Fibroblast of skin of right biceps (primary cell): ENCODE measurements at places on chromosomes 6 and 20.

GRCh38 chr20:34834459-34834893, 9.0 kb upstream of the NCOA6 start:
- peak; percentile 40 for DNase-seq

- DNase-seq, result no peak
Measured at GRCh38 chr20:32164984-32165735, 42.4 kb downstream of the PLAGL2 start.

GRCh38 chr20:34710861-34711574, 6.9 kb downstream of the TP53INP2 start:
- DNase-seq, result no peak

DNA sequence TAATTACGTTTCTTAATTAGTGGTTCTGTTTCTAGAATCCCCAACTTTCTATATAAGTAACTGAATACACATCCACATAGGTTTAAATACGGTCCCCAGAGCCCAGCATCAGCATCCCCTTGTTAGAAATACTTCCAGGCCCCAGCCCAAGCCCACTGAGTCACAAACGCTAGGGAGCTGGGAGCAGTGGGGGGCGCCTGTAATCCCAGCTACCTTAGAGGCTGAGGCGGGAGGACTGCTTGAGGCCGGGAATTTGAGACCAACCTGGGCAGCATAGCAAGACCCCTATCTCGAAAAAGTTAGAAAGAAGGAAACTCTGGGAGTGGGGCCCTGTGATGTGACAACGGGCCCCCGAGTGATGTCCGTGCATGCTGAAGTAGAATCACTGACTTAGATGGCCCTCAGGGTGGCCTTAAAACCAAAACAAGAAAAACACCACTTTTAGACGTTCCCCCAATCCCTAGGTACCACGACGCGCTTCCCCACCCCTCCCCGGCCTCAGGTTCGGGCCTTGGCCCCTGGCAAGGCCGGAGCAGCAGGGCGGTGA, 1.3 kb upstream of the PPP1R3G start:
- DNase-seq, result no peak

- DNase-seq, result no peak
Measured at GRCh38 chr20:62427172-62428001, at the start of gene RBBP8NL. Gene RBBP8NL (minus strand): TSS chr20:62427539. CDS start chr20:62419647, 7,892 bp downstream.

GRCh38 chr20:53943522-53944291, 126.7 kb downstream of the BCAS1 start:
- DNase-seq, result peak; percentile 53

DNA sequence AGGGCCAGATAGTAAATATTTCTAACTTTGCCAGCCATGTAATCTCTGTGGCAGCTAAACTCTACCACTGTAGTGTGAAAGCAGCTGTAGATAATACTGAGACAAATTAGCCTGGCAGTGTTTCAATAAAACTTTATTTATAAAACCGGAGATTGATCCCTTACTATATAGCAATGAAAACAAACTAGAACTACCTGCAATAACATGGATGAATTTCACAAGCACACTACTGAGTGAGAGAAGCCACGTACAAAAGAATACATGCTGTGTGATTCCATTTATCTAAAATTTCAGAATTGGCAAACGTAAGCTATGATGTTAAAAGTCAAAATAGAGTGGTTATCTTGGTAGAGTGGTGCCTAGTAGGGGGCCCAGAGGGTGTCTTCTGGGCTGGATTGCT, 198.7 kb upstream of the SGK1 start:
- DNase-seq, result no peak

DNA sequence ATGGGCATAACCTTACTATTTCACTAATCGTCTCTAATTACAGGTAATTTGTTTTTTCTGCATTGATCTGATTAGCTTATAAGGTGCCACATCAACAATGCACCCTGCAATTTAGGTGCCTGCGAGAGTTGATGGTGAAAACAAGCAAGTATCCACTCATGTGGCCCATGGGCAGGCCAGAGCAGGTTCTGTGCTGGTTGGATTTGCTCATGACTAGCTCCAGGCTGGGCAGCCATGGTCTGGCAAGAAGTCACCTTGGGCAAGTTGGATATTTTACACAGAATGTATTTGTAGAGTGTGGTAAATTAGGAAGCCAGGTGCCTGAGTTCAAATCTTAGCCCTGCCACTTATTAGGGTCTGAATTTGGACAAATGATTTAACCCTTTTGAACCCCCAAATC, 25.3 kb downstream of the RAB44 start:
- DNase-seq, result no peak

GRCh38 chr6:48951917-48952316, 511.1 kb downstream of the MMUT start:
- no peak for DNase-seq

GRCh38 chr20:50369225-50370035, 140.8 kb upstream of the PTPN1 start:
- DNase-seq, result no peak

- DNase-seq, result peak; percentile 15
Measured at GRCh38 chr20:19256085-19256484, 43.6 kb downstream of the SLC24A3 start.

DNA sequence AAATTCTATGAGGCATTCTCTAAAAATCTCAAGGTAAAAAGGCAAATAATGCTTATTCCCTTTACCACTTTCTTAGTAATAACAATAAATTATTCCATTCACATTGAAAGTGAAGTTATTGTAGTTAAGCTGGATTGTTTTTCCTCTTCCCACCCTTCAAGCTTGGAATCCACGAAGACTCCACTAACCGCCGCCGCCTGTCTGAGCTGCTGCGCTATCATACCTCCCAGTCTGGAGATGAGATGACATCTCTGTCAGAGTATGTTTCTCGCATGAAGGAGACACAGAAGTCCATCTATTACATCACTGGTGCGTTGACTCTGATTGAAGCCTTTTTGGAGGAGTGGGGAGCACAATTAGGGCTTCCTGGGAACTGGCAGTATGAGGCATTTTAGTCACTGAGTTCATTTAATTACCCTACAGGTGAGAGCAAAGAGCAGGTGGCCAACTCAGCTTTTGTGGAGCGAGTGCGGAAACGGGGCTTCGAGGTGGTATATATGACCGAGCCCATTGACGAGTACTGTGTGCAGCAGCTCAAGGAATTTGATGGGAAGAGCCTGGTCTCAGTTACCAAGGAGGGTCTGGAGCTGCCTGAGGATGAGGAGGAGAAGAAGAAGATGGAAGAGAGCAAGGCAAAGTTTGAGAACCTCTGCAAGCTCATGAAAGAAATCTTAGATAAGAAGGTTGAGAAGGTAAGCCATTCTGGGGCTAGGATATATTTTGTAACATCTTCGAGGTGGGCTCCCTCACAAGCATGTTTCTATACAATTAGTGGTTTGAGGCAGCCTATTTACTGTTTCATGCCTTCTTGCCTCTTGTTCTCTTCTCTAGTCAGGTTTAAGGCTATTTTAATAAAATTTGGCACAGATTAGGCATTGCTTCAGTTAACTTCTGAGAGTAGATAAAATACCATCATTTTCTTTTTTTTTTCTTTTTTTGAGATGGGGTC, 4.9 kb downstream of the HSP90AB1 start:
- DNase-seq, result no peak

- no peak for DNase-seq
Measured at GRCh38 chr6:79607000-79607399, 24.1 kb upstream of the SH3BGRL2 start.

DNA sequence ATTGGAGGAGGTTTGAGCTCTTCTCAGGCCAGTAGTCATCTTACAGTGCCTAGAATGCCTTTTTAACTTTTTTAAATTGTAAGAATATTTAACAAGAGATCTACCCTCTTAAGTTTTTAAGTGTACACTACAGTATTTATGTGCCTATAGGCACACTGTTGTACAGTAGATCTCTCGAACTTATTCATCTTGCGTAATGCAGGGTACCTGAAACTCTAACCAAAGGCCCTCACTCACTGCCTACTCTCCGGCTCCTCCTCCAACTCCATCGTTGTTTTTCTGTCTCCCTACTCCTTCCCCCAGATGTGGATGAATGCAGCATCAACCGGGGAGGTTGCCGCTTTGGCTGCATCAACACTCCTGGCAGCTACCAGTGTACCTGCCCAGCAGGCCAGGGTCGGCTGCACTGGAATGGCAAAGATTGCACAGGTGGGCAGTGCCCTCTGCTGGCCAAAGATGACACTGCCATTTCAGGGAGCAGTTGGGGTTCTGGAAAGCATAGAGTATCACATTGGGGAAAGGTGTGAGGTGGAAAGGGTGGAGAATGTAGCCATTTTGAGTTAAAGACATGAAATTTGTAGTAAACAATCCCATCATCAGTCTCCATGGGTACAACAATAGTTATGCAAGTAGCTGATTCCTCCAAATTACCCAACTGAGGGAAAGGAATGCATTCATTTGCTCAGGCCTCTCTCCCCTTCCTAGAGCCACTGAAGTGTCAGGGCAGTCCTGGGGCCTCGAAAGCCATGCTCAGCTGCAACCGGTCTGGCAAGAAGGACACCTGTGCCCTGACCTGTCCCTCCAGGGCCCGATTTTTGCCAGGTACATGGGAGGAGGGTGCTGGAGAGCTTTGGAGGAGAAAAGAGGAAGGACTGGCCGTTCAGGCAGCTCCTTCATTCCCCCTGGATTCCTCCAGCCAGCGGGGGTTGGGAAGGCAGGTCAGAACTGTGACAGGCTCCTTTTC, 18.4 kb upstream of the ZNF76 start:
- DNase-seq, result peak; percentile 52

DNA sequence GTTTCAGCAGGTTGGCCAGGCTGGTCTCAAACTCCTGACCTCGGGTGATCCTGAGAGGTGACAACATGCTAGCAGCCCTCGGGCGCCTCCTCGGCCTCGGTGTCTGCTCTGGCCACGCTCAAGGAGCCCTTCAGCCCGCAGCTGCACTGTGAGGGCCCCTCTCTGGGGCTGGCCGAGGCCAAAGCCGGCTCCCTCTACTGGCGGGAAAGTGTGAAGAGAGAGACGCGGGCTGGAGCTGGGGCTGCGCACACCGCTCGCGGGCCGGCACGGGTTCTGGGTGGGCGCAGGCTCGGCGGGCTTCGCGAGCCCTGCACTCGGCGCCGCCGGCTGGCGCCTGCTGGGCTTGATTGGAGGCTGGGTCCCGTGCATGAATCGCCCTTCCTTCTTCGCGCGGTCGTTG, 80.8 kb upstream of the RBM24 start:
- peak; percentile 15 for DNase-seq

DNA sequence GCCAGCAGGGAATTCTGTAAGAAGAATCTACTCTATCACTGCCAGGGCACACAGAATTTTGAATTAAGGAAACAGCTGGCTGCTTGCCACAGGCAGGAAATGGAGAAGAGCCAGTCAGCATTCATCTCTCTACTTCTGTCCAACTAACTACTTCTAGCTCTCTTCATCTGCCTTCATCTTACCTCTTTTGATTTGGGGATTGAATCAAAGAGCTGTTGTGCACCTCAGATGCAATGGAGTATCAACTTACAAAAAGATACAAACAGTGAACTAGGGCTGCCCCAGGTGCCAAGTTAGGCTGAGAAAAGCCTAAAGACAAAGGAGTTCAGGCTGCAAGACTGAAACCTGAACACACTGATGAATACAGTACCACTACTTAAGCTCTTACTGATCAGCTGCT, 82.0 kb downstream of the PTPRK start:
- no peak for DNase-seq

- peak; percentile 97 for DNase-seq
Measured at GRCh38 chr20:51456511-51457509, 85.7 kb downstream of the NFATC2 start.

- no peak for DNase-seq
Measured at GRCh38 chr20:59771506-59772372, 161.7 kb downstream of the SYCP2 start.

GRCh38 chr20:47782920-47783552, 2.2 kb downstream of the SULF2 start:
- DNase-seq, result no peak

- DNase-seq, result peak; percentile 29
Measured at GRCh38 chr6:24859608-24860200, 61.0 kb upstream of the ARMH2 start.

- peak; percentile 35 for DNase-seq
Measured at GRCh38 chr20:4147319-4147718, 132.0 kb upstream of the RNF24 start.

GRCh38 chr6:26065952-26066380, 21.3 kb upstream of the HFE start:
- DNase-seq, result peak; percentile 86

DNA sequence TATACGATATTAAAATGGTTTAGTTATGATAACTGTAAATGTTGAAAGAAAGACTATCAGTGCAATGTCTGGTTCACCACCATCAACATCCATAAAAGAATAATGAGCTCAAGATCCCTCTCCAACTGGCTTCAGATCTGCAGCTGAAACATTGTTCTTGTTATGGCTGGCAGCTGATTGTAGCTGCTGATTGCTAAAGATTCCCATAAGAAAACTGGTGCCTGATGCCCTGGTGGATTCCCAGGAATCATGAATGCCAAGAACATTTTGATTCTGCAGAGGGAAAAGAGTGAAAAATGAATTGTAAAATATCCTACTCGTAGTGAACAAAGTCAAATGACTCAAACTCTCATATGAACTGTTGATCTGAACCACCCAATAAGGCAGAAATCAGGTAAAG, 1160.2 kb downstream of the EPHA7 start:
- no peak for DNase-seq

DNA sequence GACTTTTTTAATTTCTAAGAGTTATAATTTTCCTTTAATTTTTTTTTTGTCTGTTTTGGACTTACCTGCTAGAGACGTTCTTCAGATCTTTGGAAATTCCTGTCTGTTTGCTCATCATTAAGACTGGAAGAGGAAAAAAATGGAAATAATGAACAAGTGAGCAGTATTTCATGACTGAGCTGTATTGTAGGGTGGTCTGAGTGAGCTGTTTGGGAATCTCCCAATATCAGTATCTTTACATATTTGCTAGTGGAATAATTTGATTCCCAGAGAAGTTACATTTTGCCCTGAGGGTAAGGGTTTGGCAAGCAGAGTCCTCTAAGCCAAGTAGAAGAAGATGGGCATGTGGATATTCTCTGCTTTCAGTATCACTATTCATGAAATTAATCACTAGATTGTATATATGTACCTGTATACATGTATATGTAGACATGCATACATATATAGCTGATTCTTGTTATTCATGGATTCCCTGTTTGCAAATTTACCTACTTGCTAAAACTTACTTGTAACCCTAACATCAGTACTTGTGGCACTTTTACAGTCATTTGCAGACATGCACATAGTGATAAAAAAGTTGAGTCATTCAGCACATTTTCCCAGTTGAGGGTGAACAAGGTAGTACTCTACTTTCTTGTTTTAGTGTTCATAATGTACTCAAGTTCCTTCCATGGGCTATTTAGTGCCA, 13.5 kb downstream of the ZC2HC1B start:
- no peak for DNase-seq

DNA sequence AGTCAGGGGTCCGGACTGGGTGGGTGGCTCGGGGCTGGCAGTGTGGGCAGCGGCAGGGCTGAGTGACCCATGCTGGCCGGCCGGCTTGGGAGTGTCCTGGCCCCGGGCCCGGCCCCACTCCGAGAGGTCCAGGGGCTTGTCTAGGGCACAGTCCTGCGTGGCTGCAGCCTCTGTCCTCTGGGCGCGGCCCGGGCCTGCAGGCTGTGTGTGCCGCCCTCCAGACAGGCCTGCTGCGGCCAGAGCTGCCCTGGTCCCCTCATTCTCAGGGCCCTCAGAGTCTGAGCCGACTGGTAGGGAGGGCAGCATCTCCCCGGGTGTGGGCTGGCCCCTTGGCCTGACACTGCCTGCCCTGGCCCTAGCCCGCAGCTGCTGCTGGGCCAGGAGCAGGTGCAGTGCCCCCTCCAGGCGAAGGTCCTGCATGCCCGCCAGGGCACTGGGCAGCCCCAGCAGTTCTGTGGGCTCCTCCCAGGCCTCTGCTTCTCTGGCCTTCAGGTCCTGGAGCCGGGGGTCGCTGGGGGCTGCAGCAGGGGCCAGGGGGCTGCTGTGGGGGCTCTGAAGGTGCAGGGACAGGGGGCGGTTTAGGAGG, 6.9 kb upstream of the CABLES2 start:
- no peak for DNase-seq
